Activated T-cell treated with anti-CD3 and anti-CD28 coated beads for 48 hours (primary cell): ENCODE measurements at places on chromosomes 2 and 18.

GRCh38 chr2:235116885-235117492 lies 165.2 kb downstream of the SH3BP4 start:
- no peak for DNase-seq

DNA sequence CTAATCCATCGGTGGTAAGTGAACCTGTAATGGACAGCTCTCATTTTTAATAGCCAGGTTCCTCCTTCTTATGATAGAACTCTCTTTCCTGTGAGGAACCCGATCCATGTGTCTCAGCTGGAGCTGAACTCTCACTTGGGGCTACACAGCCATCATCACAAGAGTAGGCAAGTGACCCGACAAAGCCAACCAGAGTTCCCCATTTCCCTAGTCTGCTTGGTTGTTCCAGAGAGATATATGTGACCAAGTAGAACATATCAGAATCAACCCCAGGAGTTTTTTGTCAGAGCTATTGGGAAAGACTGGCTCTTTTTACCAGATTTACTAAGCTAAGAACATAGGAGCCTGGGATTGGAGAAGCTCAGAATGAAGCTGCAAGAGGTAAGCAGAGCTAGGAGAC lies 14.6 kb upstream of the HNRNPLL start:
- no peak for DNase-seq

- no peak for DNase-seq
These were observed 35.6 kb downstream of the B3GNT2 start for GRCh38 chr2:62231541-62231940.

DNA sequence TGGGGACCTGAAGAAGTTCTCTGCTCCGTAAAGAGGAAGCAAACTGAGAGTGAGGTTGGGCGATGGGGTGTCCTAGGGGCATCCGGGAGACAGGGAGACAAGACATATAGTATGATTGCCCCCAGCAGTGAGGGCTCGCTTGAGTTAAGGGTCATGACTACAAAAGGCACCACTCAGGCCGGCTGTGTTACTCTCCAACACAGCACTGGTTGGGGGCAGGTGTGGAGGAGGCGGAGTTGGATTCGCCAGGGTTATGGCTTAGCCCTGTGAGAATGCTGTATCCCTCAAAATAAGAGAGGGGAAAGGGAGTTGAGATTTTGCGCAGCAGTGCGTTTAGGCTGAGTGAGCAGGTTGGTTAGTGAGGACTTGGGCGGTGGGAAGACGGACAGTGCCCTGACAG lies 12.0 kb downstream of the DYSF start:
- no peak for DNase-seq

DNA sequence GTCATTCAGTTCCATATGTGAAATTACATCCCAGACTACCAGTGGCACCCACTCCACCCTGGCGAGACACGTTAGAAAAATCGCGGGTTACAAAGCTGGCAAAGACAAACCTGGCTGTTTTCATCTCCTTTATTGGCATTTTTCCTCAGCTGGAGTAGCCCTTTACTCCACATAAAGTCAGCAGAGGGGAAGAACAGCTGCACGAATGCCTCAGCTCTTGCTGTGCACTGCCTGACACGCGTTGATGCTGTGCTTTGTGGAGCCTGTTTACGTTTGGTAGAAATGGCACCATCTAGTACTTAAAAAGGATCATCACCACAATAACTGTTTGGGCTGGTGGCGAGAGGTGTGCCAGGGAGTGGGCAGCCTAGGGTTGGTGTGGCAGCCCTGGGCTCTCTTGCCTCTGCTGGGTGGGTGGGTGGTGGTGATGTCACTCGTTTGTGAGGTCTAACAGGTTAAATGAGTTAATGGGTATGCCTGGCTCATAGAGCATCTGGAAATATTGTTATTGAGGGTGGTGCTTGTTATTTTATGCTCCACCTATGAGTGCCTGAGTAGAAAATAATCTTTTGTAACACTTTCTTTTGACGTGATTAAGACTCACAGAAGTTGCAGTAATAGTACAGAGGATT lies 16.4 kb downstream of the FARP2 start:
- no peak for DNase-seq

- DNase-seq, result no peak
These were observed 184.1 kb downstream of the ACKR3 start for GRCh38 chr2:236753606-236754270.

GRCh38 chr2:11026286-11026921 lies 114.7 kb downstream of the KCNF1 start:
- DNase-seq, result no peak

- no peak for DNase-seq
These were observed 192.9 kb upstream of the NRXN1 start for GRCh38 chr2:51224790-51225189.

DNA sequence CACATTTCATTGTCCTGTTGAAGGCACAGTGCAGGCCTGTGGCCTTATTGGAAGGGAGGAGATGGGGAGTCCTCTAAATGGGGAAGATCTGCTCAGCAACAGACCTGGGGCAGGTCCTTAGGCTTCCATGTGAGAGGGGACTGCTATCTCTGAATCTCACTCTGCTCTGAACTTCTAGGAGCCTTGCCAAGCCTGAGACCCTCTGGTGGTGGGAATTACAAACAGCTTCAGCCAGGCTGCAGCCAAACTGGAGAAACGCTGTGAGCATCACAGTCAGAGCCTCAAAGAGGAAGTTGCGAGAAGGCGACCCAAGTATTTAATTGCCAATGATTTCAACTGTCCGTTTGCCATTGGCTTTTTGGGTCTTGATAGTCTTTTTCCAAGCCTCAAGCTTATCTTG lies 66.8 kb upstream of the MC2R start:
- DNase-seq, result no peak

DNA sequence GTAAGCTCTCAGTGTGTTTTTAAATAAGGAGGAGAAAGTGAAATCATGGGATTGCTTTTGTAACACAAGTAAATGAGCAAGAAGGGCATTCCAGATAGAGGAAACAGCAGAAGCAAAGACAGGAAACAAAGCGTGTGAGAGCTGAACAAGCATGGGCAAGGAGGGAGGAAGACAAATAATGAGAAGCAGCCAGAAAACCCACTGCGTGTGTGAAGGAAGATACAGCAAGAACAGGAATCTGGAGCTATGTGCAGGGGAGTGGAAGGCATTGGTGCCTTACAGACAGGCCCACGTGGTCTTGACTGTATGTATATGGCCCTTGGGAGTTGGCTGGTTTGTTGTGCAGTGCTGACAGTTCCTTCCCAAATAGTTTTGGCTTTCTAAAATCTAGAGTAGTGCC lies 88.6 kb downstream of the AAK1 start:
- DNase-seq, result no peak

DNA sequence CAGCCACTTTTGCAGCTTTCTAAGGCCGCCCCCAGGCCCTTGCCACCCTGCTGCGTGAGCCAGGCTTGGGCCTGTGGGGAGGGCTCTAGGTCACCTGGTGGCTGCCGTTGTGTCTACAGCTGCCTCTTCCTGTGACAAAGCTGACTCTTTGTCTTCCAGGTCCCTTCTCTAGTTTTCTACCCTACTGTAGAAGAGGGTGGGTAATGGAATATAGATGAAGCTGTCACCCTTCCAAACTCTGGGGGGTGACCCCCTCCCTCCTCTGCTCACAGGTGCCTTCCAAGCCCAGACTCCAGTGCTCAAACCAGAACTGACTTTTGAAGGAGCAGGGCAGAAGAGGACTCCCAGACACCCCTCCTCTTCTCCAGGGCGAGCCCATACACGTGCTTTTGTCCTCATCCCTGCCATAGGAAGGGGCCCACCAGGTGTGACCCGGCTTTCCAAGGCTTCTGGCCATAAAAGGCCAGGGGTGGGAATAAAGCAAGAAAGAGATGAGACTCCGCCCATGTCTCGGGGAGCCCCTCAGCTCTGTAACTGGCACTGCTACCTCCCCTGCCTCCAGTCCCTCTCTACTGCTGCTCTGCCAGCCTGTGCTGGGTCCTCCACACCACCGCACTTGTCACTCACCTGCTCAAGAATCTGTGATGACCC lies 17.9 kb upstream of the SDC1 start:
- DNase-seq, result no peak

DNA sequence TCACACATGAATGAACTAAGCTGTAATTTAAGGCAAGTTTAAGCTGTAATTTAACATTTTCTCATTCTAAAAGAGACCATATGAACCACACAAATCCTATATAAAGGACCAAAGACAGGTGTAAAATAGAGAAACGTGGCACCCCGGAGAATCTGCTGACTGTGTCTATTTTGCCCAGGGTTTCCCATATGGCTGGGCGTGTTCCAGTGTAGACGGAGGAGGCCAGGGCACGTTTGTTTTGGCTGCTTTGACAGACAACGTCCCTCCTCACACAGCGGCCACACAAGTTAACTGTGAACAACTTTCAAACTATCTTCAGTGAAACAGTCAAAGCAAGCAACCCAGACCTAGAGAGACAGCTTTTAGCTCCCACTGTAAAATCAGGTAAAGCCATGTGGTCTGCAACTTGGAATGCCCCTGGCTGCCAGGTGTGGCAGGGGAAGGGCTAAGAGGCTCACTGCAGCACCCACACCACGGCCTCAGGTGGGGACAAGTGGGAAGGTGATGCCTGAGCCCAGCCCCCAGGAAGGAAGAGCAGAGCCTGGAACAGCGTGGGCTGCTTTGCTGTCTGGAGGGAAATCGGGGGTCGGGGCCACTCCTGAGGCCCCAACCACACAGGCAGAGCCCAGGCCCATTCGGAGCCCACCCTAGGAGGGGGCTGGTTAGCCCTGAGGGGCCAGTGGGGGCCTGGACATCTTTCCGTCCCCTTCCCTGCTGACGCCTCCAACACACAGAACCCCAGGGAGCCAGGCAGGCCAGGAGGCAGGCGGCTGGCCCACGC lies 40.7 kb downstream of the SLC66A2 start:
- no peak for DNase-seq

GRCh38 chr2:180524499-180524898 lies 455.9 kb upstream of the UBE2E3 start:
- DNase-seq, result no peak

- DNase-seq, result no peak
These were observed 78.4 kb upstream of the ZC3H15 start for GRCh38 chr2:186407611-186408010.

- DNase-seq, result no peak
These were observed 594 bp downstream of the RAD51AP2 start for GRCh38 chr2:17517481-17518211.

DNA sequence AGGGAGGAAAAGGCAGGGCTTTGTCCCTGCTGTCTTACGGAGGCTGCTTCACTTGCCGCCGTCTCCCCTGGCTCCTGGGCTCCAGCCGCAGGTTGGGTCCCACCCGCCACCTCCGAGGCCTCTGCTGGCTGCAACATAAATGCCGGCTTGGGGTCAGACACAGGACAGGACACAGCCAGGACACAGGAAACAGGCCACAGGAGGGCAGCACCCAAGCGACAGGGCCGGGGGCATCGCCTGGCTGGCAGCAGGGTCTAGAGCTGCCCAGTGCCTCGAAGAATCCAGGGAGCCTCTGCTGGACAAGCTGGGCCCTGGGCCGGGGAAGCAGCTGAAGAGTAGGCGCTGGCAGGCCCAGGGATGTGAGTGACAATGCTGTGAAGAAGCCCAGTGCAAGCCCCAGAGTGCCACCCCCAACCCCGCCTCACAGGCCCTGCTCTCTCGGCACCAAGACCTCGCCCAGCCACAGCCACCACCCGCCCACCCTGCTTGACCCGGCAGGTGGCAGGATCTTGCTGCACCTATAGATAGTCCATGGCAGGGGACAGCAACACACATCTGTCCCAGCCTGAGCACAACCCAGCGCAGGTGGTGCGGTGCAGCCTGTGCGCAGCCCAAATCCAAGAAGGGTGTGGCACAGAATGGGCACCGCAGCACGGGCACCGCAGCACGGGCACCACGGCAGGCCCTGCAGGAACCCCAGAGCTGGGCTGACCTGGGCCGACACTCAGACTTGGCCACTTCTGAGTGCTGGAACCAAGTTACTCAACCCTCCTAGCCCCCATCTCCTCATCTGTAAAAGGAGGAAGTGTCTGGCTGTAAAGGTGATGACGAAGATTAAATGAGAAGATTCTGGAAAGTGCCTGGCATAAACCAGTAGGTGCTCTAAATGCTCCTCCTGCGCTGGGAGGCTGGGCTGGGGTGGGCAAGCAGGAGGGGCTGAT lies 55.6 kb downstream of the BIN1 start:
- no peak for DNase-seq

GRCh38 chr2:12083081-12083581 lies 336.7 kb downstream of the LPIN1 start:
- DNase-seq, result no peak

DNA sequence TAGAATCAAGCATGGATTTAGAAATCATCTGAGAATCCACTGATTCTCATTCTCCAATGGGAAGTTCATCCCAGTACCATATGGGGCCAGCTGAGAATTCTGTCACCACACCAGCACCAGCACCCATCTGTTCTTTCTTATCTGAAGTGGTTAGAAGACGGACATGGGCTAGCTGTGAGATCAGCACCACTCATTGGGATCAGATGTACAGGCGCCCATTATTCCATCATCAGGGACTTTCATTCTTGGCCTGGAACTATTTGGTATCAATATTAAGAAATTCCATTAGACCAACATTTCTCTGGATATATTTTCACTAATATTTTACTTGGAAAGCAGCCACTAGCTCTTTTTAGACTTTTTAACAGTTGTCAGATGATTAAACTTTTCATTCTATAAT lies 185.9 kb upstream of the LINC00305 start:
- DNase-seq, result no peak

DNA sequence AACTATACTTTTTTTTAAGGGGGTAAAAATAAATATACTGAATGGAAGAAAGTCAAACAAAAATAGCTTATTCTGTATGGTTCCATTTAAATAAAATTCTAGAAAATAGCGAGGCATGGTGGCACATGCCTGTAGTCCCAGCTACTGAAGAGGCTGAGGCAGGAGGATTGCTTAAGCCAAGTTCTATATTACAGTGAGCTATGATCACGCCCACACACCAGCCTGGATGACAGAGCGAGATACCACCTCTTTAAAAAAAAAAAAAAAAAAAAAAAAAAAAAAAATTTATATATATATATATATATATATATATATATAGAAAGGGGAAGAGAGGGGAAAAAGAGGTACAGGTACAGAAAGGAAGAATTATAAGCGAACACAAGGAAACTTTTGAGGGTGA lies 77.7 kb downstream of the MEMO1 start:
- no peak for DNase-seq

GRCh38 chr18:28705482-28705881 lies 528.6 kb upstream of the CDH2 start:
- DNase-seq, result no peak

DNA sequence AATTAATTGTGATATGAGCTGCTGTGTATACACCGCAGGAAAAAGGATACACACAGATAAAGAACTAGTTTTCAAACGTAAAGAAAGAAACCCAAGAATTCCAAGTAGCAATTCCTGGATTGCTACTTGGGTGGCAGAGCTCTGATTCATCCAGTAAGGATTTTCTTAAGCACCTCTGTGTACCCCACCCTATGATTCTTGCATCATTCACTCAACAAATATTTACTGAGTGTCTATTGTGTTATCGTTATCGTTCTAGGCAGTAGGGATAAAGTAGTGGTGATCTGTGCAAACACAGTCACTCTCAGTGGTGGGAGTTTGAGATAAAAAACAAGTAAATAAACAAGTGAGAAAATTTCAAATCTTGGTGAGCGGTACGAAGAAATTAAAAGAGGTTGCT lies 4.9 kb upstream of the TMEM200C start:
- DNase-seq, result no peak

DNA sequence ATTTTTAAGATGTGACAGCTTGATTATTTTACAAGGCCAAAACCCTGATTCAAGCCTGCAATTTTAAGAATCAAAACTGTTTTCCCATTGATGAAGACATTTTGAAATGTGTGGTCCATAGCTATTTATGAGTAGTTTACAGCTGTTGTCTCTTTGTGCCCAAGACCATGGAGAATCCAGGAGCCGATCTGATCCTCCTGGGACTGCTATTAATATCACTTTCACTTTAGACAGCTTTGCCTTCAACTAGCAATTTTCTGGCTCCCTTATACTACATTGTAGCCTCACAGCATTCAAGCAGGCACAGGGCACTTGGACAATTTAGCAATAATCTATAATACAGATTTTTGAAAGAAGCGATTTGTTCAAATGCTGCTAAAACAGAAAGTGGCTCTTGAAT lies 172.9 kb downstream of the SLC8A1 start:
- DNase-seq, result no peak
